ENCODE measurements at places on chromosomes 6 and 20.

DNA sequence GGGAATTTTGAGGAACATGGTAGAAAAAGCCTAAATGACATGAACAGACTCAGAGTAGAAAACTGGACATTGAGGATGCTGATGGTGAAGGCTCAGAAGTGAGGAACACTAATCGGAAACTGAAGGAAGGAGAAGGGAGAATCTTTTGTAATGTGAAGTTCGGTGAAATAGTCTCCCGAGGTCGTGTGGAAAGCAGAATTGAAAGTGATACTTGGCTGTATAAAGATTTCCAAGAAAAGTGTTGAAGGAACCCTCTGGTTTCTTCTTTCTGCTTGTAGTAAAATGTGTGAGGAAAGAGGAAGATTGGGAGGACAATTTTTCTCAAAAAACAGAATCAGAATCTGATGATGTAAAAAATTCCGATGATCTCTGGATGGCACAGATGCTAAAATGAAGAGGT lies 115.4 kb downstream of the LAMP5 start:
- DNase-seq = no peak

DNA sequence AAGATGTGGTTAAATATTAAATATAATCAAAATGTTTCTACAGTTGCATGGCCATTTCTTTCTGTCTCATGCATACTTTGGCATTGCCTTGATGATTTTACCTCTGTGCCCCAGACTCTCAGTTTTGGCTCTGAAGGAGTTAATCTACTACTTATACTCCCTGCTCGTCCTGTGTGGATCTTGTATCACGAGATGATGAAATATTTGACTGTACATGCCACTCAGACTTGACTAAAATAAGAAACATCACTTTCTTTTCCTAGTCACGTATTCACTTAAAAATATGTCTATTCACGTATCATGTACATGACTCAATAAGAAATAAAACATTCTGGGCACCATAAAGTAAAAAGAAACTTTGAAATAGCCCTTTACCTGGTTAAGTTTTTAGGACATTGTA lies 397.7 kb downstream of the RFPL4B start:
- DNase-seq = no peak

DNA sequence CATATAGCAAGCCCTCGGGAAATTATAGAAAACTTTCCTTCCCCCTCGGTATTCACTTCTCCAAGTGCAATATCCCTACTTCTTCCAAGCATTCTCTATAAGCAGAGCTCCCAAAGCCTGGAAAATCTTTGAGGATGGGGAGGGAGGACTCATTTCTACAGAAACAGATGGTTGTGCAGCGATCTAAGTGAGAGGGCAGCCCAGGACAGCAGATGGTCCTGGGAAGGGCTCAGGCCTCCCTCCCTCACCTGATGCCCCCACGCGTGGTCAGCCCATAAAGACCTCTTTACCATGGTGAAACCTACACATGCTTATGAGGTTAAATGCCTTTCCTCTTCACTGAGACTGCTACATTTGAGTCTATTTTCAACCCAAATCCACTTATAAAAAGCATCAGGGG lies 319.6 kb upstream of the QKI start:
- no peak for DNase-seq

- no peak for DNase-seq
Observed at GRCh38 chr6:160010067-160010466, 41.2 kb downstream of the IGF2R start.

- DNase-seq = no peak
Observed at GRCh38 chr6:48986845-48987244, 476.2 kb downstream of the MMUT start.

GRCh38 chr20:34579191-34579978 lies 20.9 kb downstream of the MAP1LC3A start:
- DNase-seq = peak; percentile 65

DNA sequence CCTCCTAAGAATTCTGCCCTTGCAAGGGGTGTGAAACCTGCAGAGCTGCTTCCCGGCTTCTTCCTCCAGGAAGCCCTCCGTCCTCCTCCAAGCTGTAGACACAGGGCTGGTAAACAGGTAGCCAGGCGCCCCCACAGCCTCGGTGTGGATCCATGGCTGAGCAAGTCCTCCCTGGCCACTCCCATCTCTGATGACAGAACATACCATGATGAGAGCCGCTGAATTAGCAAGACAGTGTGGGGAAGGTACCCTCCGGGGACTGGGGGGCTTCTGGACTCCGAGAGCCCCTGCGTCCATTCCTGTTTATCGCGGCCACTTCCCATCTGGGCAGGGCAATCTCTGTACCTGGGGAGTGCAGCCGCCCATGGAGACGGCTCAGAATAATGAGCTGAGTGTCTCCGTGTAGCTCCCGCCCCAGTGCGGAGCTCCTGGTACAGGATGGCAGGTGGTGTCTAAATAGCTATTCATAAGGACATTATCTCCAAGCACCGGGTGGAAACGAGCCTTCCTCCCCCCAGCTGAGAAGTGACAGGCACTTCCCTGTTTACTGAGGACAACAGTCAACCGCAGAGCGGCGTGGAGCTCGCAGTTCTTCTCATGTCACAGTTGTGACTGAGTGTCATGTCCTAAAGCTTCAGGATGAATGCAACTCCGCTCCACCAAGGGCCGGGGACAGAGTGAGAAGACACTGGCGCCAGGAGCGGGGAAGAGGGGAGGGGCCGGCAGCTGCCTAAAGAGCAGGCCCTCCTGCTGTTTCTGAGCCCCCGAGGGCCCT lies 22.7 kb upstream of the NTSR1 start:
- no peak for DNase-seq

GRCh38 chr6:39818695-39819094 lies 26.5 kb downstream of the DAAM2 start:
- DNase-seq = no peak

GRCh38 chr6:138944412-138944811 lies 43.6 kb downstream of the REPS1 start:
- no peak for DNase-seq

DNA sequence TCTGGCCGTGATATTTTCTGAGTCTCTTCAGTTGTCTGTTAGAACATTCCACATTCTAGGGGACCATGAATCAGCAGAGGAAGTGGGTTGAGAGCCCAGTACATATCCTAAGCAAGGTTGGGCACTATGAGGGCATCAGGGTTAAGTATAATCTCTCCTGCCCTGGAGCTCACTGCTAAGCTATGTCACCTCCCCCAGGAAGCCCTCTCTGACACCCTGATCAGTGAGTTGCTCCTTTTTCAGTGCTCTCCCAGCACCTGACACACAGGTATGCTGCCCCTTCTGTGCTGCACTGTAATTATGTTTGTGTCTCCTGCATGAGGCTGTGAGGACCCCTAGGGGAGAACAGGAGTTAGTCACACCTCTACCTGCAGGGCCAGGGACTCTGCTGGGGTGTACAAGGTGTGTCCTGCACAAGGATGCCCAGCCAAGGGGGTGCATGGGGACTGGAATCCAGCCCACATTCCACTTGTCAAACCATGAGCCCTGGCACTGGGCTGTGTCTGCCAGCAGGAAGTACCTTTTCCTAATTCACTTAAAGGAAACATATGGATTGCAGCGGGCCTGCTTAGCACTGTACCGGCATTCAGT lies 3.9 kb downstream of the RAB44 start:
- no peak for DNase-seq

GRCh38 chr6:136333824-136334464 lies 44.3 kb upstream of the BCLAF1 start:
- no peak for DNase-seq

- no peak for DNase-seq
Observed at GRCh38 chr6:28897369-28897745, 26.4 kb downstream of the TRIM27 start.

DNA sequence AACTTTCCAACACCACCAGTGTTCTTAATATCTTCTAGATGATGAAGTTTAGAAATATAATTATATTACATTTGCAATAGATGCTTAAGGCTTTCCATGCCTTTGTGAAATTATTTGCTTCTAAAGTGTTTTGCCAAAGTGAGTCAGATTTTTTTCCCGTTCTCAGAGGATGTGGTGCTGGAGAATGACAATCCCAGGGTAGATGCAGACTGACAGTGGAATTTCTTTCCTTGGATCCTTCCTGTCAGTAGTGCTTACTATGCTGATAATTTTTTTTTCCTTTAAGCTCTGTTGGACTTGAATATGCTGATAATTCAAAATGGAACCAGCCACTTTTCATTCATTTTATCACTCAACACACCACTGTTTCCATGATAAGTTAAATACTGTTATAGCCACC lies 59.9 kb upstream of the SOX4 start:
- DNase-seq = no peak

- no peak for DNase-seq
Observed at GRCh38 chr20:33132513-33133372, 35.2 kb upstream of the BPIFA2 start.

- no peak for DNase-seq
Observed at GRCh38 chr6:42530751-42531150, 33.1 kb upstream of the UBR2 start.

- DNase-seq = no peak
Observed at GRCh38 chr6:134003542-134003951, 48.9 kb downstream of the SLC2A12 start.

GRCh38 chr6:155273431-155273830 lies 9.6 kb downstream of the CLDN20 start:
- DNase-seq = peak; percentile 89

GRCh38 chr6:133973109-133973971 lies 20.3 kb downstream of the TBPL1 start:
- DNase-seq = no peak

- DNase-seq = no peak
Observed at GRCh38 chr20:62602550-62602949, 39.8 kb upstream of the SLCO4A1 start.

GRCh38 chr20:17568972-17569521 lies 828 bp upstream of the DSTN start:
- peak; percentile 86 for DNase-seq

GRCh38 chr6:130716466-130716865 lies 110.7 kb upstream of the SMLR1 start:
- no peak for DNase-seq

DNA sequence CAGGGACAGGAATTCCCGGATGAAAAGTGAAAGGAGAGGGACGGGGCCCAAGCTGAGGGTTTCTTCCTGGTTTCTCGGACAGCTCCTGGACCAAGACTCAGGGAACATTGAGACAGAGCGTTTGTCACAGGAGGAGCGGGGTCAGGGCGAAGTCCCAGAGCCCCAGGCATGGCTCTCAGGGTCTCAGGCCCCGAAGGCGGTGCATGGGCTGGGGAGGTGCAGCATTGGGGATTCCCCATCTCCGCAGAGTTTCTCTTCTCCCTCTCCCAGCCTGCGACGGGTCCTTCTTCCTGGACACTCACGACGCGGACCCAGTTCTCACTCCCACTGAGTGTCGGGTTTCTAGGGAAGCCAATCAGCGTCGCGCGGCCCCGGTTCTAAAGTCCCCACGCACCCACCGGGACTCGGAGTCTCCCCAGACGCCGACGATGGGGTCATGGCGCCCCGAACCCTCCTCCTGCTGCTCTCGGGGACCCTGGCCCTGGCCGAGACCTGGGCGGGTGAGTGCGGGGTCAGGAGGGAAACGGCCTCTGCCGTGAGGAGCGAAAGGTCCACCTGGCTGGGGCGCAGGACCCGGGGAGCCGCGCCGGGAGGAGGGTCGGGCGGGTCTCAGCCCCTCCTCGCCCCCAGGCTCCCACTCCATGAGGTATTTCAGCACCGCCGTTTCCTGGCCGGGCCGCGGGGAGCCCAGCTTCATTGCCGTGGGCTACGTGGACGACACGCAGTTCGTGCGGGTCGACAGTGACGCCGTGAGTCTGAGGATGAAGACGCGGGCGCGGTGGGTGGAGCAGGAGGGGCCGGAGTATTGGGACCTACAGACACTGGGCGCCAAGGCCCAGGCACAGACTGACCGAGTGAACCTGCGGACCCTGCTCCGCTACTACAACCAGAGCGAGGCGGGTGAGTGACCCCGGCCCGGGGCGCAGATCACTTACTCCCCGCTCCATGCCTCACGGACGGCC lies 54.6 kb upstream of the POLR1H start:
- no peak for DNase-seq

GRCh38 chr6:3449750-3450305 lies 7.0 kb downstream of the SLC22A23 start:
- no peak for DNase-seq

GRCh38 chr20:51586005-51586440 lies 43.5 kb upstream of the NFATC2 start:
- no peak for DNase-seq

DNA sequence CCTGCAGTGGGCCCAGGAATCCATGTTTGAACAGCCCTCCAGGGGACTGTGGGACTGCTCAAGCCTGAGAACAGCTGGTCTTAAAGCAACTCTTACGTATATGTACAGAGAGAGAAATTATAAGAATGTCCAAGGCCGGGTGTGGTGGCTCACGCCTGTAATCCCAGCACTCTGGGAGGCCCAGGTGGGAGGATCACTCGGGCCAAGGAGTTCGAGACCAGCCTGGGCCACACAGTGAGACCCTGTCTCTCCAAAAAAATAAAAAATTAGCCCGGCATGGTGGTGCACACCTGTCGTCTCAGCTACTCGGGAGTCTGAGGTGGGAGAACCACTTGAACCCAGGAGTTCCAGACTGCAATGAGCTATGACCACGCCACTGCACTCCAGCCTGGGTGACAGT lies 134.0 kb downstream of the DTNBP1 start:
- no peak for DNase-seq

DNA sequence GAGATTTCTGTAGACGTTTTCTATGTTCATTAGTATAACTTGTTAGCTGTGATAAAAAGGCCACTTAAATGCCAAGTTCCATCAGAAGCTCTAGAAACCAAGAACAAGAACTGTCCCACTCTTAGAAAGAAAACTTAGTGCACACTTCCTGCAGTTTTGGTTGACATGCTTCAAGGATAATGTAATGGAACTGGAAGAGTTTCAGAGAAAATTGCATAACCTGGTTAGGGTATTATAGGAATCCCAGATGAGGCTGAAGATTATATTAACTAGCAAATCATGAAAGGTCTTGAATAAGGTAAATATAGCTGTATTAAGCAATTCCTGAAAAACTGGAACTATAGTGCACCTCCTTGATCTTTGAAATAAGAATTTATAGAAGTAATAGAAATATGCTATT lies 1.8 kb upstream of the PHACTR2 start:
- no peak for DNase-seq

- DNase-seq = peak; percentile 64
Observed at GRCh38 chr20:4613718-4614620, 107.7 kb upstream of the PRND start.

- DNase-seq = no peak
Observed at GRCh38 chr20:675033-675452, 559 bp downstream of the SCRT2 start.

DNA sequence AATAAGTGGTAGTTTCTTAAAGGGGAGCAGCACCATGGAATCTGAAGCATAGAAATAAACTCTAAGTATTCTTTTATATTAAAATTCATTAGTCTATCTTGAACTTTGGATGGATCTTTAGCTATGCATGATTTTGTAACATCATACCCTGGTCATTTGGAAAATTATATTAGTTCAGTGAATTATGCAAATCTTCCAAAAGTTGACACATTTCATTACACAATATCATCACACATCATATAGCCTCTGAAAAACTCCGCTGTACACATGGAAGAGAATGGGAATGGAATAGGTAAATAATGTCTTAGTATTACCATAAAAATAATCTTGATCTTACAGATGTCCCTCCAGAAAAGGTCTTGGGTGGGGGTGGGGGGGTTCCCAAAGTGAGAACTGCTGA lies 96.1 kb downstream of the ATXN1 start:
- no peak for DNase-seq

Data from glomerular endothelial cell (primary cell).